ENCODE measurements at places on chromosomes 1 and 21.

GRCh38 chr1:117260761-117261423 lies 50.2 kb upstream of the VTCN1 start:
- no peak for DNase-seq

GRCh38 chr1:6870571-6870970 lies 85.3 kb downstream of the CAMTA1 start:
- no peak for DNase-seq

DNA sequence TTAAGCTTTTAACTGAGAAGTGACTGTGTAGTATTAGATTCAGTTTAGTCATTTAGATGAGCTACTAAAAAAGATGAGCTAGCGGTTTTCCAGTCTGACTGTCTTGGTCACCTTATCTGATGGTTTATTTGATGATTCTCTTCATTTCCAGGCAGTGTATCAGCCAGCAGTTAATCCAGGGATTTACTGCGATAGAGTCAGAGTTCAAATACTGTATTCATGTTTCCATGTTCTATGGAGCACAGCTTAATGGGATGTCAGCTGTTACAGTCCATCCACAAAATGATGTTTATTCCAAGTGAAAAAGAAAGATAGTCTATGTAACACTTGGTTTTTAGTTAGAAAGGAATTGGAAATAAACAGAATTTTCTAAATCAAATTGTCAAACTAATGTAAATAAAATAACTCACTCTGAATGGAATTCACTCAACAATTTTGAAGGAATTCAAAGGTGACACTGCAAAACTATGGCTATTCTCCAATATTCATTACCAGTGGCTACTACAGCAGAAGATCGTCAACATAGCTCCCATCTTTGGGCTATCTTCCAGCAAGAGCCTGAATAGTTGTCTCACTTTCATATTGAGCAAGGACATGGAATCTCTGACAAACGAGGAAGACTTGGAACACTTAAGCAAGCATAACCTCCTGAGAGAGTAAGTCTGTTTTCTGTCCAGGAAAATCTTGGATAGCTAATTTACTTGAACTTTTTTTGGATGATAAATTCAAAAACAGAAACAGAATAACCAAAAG lies 54.6 kb upstream of the DPT start:
- DNase-seq: no peak

DNA sequence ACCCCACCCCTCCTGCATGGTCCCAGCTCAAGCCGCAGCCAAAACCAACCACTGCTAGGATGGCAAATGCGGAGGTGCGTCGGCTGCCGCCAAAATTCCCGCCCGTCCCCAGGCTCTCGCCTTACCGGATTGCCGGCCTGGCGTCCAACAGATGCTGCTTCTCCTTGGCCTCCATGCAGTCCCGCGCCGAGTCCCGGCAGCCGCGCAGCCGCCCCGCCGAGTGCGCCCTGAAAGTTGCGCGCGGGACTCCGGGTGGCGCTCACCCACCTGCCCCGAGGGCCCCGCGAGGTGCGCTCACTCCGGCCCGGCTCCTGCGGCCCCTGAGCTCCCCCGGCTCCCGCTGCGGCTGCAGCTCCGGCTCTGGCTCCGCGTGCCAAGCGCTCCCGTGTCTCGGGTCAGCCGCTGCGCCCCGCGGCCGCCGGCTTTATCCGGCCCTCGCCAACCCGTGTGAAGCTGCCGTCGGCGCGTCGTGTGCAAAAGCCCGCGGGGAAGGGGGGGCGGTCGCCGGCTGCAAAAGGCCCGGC lies at the start of gene SLC30A2:
Gene SLC30A2 (minus strand): TSS at position 397 of the 524 bp plus-strand sequence. CDS start 222 bp downstream, at position 175.
- no peak for DNase-seq

GRCh38 chr1:245666412-245666811 lies 511.6 kb downstream of the KIF26B start:
- DNase-seq: no peak

- DNase-seq: no peak
These were observed 37.5 kb downstream of the GPR88 start for GRCh38 chr1:100575406-100575805.
